Fibroblast of skin of abdomen (primary cell): ENCODE measurements at places on chromosomes 4 and X.

GRCh38 chr4:38785041-38785790, 2.4 kb upstream of the TLR10 start:
- no peak for DNase-seq

- DNase-seq, result peak; percentile 27
These were observed 31.7 kb upstream of the PDLIM3 start for GRCh38 chr4:185566972-185567371.

DNA sequence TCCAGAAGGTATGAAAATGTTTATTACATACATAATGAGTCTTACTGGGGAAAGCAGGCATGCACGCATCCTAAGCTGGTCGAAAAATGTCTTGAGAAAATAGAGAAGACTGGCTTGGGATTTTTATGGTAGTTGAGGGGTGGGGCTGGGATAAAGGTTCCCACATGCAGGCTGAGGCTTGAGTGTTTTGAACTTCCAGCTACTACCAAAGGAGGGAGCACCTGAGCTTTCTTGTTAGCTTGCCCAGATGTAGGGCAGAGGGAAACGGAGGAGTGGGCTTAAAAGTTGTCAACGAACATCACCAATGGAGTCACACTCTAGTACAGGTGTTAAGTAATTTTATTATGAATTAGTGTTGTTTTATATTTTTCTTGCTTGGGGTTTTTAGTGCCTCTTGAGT, 39.6 kb upstream of the SRPX start:
- DNase-seq, result peak; percentile 0

GRCh38 chr4:112321776-112322684, 24.9 kb downstream of the ALPK1 start:
- DNase-seq, result peak; percentile 45

DNA sequence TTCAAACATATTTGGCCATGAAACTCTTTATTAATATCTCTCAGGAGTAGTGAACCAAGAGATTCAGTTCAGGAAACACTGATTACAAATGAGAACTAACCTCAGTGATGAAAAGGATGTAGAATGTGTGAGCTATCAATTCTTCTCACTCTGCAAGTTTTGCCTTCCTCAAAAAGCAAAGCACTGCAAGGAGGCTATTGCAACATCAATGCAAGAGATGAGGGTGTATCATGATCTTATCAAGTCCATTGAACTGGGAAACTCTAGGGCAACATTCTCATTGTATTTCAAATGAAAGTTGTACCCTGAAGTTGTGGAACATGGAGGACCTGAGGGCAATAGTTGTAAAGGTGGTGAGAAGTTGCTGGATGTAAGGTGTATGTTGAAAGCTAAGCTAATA, 56.4 kb upstream of the VEGFC start:
- DNase-seq, result no peak
